ENCODE measurements at places on chromosomes 3 and 15. TPM values are rescaled to one million over a fixed set of nuclear protein-coding genes. Genes with fewer than 3 reads are reported as not detected.

The SPATA12 gene
- not detected for total RNA-seq

The LMOD3 gene
- 117 TPM for total RNA-seq

The FOXL2NB gene
- not detected for total RNA-seq

The PRR20G gene
- total RNA-seq, result not detected

The CNTN3 gene
- 1.3 TPM for total RNA-seq

The RGMA gene
- total RNA-seq, result 16.5 TPM

The TMEM108 gene
- 1.3 TPM for total RNA-seq

The ZMYND10 gene
- total RNA-seq, result 0.35 TPM

The ALG1L2 gene
- total RNA-seq, result not detected

The FGD5 gene
- 15.6 TPM for total RNA-seq

The BCL2A1 gene
- total RNA-seq, result 1.1 TPM

All from cardiac septum (tissue), 1 donor.